ENCODE measurements at places on chromosomes 16 and 17. TPM values are rescaled to one million over a fixed set of nuclear protein-coding genes. Genes with fewer than 3 reads are reported as not detected.

ITGA2B gene
- 3.4 TPM for total RNA-seq

NIP7 gene
- 33.4 TPM for total RNA-seq

CNTNAP1 gene
- total RNA-seq = 19.6 TPM

DNA sequence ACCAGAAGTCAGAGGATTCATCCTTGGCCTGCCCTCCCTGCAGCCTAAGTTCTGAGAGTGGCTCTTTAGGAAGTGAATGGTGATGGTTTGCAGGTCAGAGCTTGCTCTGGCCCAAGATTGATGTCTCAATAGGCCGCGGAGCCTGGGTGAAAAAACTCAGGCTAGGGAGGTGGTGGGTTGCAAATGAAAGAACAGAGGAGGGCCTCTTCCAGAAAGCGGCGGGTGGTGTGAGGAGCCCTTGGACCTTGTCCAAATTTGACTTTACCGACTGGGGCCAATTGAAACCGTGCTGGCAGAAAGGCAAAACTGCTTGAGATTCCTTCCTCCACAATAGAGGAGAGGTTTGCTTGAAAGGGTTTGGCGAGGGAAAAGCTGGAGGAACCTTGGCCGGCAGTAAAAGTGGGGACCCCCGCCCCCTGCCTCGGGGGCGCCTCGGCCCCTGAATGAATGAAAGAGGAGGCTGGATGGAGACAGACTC is 331.3 kb downstream of the SEC14L1 start:
- no peaks in the 10 kb centered on the region for H3K36me3 ChIP-seq
- peak overlapping the region; percentile 42 for H3K27ac ChIP-seq
- H3K4me3 ChIP-seq = peak overlapping the region; percentile 22
- no peak for DNase-seq

GRCh38 chr17:50920041-50920410 is 53.9 kb upstream of the TOB1 start:
- H3K27ac ChIP-seq = no peak overlapping the region
- H3K4me1 ChIP-seq = peaks cover 24% of the 10 kb centered on the region
- H3K36me3 ChIP-seq = no peaks in the 10 kb centered on the region
- H3K4me3 ChIP-seq = peak overlapping the region; percentile 48

DNA sequence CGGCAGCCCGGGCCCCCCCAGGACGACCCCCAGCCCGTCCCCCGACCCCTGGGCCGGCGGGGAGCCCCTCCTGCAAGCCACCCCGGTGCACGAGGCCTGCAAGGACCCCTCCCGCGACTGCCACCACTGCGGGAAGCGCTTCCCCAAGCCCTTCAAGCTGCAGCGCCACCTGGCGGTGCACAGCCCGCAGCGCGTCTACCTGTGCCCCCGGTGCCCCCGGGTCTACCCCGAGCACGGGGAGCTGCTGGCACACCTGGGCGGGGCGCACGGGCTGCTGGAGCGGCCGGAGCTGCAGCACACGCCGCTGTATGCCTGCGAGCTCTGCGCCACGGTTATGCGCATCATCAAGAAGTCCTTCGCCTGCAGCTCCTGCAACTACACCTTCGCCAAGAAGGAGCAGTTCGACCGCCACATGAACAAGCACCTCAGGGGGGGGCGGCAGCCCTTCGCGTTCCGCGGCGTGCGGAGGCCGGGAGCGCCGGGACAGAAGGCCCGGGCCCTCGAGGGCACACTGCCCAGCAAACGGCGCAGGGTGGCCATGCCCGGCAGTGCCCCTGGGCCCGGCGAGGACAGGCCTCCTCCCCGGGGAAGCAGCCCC is 15.6 kb upstream of the ZFPM1 start:
- no peaks in the 10 kb centered on the region for H3K4me1 ChIP-seq
- DNase-seq = no peak
- H3K27ac ChIP-seq = no peak overlapping the region
- no peaks in the 10 kb centered on the region for H3K36me3 ChIP-seq

GRCh38 chr17:57484081-57484666 is 227.9 kb downstream of the MSI2 start:
- no peaks in the 10 kb centered on the region for H3K27me3 ChIP-seq
- peaks cover 67% of the 10 kb centered on the region for H3K4me1 ChIP-seq
- no peak for DNase-seq
- no peaks in the 10 kb centered on the region for H3K36me3 ChIP-seq
- no peak overlapping the region for H3K4me3 ChIP-seq

DNA sequence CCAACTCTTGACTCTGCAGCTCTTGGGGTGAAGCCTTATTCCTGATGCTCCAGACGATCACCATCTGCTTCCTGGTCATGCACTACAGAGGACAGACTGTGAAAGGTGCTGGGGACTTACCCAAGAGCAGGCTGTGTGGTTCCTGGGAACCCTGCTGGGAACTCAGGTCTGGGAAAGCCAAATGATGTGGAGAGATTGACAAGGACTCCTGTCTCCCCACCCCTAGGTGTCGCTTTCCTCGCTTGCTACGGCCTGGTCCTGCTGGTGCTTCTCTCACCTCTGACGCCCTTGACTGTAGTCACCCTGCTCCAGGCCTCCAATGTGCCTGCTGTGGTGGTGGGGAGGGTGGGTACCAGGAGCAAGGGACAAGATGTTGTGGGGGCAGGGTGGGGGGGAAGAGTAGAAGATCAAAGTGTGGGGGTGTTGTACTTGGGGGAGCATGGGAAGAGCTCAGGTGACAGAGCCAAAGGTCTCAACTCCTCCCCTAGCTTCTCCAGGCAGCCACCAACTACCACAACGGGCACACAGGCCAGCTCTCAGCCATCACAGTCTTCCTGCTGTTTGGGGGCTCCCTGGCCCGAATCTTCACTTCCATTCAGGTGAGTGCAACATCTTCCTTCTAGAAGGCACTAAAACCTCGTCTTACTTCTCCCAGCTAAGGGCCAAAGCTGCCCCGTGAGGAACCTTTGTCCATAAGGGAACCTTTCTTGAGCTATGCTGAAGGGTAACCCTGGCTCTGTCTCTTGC is 3.0 kb downstream of the SOX15 start:
- H3K27ac ChIP-seq = no peak overlapping the region

GRCh38 chr17:59542960-59543635 is 22.3 kb upstream of the DHX40 start:
- H3K4me1 ChIP-seq = no peaks in the 10 kb centered on the region
- DNase-seq = no peak
- H3K27ac ChIP-seq = no peak overlapping the region
- no peak overlapping the region for H3K4me3 ChIP-seq

DNA sequence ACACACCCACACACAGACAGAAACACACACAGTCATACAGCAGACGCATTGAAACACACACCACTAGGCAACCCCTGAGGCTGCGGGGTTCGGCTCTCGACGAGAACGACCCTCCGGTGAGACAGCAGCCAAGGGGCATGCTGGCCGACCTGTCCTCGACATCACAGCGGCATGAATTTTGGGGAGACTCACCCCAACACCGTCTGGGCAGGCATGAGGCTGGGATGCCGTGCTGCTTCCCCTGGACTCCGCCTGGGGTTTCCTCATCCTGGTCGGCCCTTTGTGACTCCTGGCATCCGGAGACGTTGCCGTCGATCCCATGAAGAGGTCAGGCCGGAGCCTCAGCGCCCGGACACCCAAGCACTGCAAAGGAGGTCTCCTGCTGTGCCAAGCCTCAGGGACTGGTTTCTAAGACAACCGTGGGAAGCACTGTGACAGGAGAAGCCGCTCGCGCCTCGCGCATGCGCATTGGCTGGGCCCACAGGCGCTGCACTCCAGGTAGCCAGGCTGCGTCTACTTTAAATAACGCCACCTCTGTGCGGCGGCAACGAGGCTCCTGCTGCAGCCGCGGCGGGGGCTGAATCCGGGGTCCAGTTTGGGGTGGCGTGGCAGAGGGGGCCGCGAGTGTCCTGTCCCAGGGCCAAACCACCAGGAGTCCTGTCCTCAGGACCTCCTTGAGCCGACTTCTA is 13.8 kb upstream of the KCNJ18 start:
- H3K27ac ChIP-seq = no peak overlapping the region
- DNase-seq = no peak
- H3K4me3 ChIP-seq = no peak overlapping the region
- no peaks in the 10 kb centered on the region for H3K4me1 ChIP-seq
- no peaks in the 10 kb centered on the region for H3K36me3 ChIP-seq
- no peaks in the 10 kb centered on the region for H3K27me3 ChIP-seq

All from thoracic aorta (tissue), 2 donors.